ENCODE measurements at places on chromosomes 16 and 17.

- DNase-seq = no peak
Measured at GRCh38 chr16:79836144-79836543, 235.6 kb upstream of the MAF start.

- no peak for DNase-seq
Measured at GRCh38 chr17:4130715-4131114, 12.1 kb downstream of the ZZEF1 start.

- DNase-seq = no peak
Measured at GRCh38 chr16:75079346-75079926, 37.1 kb downstream of the LDHD start.

- peak; percentile 93 for DNase-seq
Measured at GRCh38 chr16:2468233-2468724, 2.8 kb upstream of the NTN3 start.

GRCh38 chr17:58161566-58161965 lies 5.2 kb upstream of the OR4D2 start:
- DNase-seq = no peak

GRCh38 chr17:35082073-35082657 lies 18.7 kb upstream of the RFFL start:
- peak; percentile 39 for DNase-seq

- no peak for DNase-seq
Measured at GRCh38 chr17:8140065-8141029, 11.9 kb downstream of the PER1 start.

GRCh38 chr17:7632492-7632894 lies 2.6 kb downstream of the SHBG start:
- peak; percentile 20 for DNase-seq

- DNase-seq = no peak
Measured at GRCh38 chr16:14628806-14629611, 1.1 kb downstream of the PARN start.

GRCh38 chr17:17080181-17080631 lies 37.9 kb downstream of the MPRIP start:
- no peak for DNase-seq

GRCh38 chr16:65889533-65889966 lies 476.9 kb upstream of the CDH5 start:
- no peak for DNase-seq

DNA sequence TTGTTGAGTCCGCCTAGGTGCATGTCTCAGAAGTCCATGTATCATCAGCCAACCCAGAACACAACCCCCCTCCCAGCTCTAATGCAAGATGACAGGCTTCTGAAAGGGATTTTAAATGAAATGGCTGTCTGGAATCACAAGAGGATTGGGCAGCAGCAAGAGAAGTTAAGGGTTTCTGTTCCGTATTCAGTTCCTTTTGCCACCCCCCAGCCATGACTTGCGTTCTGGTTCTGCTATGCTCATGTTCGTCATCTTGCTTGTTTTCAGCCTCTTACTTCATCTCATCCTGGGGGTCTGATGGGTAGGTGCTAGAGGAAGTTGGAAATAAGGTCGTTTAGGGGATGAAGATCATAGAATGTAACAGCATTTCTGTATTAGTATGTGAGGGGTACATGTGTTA lies 12.0 kb downstream of the MINK1 start:
- no peak for DNase-seq

GRCh38 chr17:42547001-42547461 lies 5.7 kb upstream of the HSD17B1 start:
- DNase-seq = no peak

DNA sequence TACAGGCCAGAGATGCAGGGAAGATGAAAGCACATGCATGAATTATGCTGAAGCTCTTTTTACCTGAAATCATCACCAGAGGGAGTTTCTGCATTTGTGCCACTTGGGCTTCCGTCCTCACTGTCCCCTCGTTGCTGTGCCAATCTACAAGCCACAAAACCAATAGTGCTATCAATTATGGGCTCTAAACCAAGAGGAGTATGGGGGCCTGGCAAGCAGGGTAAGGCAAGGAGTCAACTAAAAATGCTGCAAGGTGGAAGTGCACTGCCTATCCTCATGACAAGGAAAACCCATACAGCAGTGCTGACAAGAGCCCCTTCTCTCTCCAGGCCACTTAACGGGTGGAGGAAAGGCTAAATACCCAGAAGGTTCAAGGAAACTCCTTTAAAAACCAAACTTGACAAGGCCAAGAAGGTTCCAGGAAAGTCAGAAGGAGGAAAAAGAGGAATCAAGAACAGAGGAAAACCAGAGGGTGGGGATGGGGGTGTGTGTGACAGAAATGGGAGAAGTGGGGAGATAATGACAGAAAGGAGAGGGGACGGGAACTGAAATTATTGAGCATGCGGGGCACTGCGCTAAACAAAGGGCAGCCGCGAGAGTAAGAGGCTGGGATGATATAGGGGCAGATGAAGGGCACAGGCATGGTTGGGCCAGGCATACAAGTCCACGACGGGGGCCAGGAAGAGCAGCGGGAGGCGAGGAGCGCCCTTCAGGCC lies 674 bp downstream of the C17orf75 start:
- peak; percentile 19 for DNase-seq

GRCh38 chr17:2094891-2095535 lies 40.1 kb downstream of the HIC1 start:
- DNase-seq = peak; percentile 7

DNA sequence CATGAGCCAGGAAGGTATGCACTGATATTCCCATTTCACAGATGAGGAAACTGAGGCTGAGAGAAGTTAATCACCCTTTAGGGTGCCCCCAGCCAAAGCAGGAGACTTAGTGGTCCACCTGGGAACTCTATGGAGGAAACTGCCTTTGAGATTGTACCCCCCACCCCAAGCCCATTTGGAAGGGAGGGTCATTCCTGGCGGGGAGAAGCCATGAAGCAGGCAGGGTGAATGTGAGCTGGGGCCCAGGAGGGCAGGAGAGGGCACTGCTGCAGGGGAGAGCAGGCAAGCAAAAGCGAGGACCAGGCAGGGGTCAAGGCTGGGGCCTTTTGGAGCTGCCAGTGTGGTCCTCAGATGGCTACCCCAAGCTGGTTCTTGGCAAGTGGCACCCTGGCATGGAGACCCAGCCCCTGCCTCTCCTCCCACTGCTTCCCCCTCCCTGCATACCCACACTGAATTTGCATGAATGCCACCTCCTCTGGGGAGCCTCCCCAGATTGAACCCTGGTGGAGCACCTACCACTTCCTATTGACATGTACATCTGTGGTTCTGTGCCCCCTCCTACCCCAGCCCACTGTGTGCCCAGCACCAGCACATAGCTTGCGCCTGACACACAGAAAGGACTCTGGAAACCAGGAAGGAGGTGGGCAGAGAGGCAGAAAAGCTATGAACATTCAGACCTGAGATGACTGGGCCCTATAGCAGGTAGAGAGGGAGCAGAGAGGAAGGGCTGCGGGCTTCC lies 965 bp upstream of the TMC6 start:
- DNase-seq = no peak

GRCh38 chr17:43461185-43461584 lies 22.6 kb upstream of the DHX8 start:
- DNase-seq = no peak

DNA sequence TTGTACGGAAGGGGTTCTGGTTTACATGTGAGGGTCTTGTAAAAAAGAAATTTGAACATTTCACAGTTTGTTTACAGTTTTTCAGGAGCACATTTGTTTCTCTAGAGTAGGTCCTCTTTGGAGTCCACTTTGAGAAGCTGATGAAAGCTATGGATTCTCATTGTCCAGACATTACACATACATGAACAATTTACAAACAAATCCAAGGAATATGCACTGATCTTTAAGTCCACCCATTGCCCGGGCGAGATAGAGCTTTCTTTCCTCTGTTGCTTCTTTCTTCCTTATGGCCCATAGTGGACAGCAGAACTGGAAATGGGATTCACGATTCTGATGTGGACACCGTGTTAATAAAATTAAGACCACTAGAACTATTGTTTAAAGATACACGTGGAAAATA lies 1.9 kb downstream of the DCAF7 start:
- DNase-seq = no peak

- DNase-seq = no peak
Measured at GRCh38 chr17:10888858-10889257, 51.0 kb upstream of the PIRT start.

DNA sequence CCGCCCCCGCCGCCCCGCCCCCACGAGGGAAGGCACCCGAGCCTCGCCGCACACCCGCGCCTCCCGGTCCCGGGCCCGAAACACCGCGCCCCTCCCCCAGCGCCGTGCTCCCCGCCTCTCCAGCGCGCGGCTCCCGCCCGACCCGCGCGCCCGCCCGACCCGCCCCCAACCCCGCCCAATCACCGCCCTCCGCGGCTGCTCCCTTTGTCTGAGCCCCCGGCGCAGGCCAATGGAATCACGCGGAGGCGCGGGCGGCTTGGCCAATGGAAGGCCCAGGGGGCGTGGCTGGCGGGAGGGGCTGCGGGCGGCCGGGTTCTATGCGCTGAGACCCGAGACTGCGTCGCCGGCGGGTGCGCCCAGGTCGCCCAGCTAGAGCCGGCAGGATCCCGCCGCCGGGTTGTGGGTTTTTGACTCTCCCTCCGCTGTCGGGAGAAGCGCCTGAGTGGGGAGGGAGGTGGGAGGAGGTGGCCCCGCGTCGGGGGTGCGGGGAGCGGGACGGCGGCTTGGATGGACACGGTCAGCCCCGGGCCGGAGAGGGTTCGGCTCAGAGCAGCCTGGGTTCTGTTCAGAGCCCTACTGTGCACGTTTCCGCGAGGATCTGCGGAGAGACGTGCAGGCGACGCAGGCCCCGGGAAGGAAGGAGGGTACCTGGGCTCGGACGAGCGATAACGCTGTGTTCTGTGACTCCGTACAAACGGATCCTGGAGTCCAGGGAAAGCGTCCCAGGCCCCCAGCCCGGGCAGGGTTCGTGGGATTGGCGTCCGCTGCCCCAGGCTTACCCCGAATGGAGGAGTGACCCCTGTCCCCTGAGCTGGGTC lies 49.0 kb upstream of the BAHCC1 start:
- peak; percentile 96 for DNase-seq

DNA sequence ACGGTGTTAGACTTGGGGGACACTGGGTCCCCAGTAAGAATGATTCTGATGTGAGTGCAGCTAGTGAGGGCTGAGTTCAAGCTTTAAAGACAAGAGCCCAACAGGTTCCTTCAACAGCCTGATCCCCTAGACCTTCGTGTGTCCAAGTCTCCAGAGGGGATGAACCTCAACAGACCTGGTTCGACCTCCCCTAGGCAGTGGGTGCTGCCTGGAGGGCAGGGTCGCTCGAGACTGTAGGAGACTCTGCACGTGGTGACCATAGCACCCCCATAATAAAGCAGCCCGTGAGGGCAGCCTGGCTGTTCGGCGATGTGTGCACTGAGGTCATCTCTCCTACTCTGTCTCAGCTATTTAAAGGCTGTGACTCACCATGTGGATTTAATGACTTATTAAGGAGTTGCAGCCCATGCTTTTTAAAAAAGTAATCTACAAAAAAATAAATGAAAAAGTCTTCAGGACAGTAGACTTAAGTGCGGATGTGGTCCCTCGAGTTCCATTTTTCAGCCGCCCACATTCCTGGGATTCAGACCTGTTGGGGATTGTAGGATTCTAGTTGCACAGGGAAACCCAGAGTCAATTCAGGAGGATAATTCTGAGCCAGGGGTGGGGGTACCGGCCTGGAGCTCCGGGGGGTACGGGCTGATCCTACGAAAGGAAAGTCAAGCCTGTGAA lies 23.4 kb upstream of the METRNL start:
- DNase-seq = no peak

GRCh38 chr16:51409001-51409675 lies 258.1 kb upstream of the SALL1 start:
- no peak for DNase-seq

DNA sequence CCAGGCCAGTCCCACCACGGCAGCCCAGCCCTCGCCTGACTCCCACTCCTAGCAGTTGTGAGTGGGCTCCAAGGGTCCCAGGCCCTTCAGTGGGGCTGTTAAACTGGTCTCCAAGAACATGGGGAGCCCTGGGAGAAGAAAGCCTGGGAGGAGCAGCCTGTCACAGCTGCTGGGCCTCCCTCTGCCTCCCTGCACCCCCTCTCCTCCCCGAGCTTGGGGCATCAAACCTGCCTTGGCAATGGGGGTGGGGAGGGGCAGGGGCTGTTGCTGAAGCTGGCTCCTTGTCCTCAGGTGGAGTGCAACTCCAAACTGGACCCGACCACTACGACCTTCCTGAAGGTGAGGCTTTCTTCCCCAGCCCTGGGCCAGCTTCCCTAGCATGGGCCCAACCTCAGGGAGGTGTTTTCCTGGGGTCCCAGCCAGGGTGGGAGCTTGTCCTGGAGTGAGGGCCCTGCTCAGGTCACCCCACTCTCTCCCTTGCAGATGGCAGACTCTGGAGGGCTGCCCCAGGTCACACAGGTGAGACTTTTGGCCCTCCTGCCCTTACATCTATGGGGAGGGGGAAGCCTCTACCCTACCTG lies 6.6 kb upstream of the SETD6 start:
- DNase-seq = no peak

- DNase-seq = no peak
Measured at GRCh38 chr17:68389041-68389440, 68.3 kb downstream of the WIPI1 start.

GRCh38 chr17:81428948-81429774 lies 33.9 kb downstream of the BAHCC1 start:
- peak; percentile 19 for DNase-seq

Data from NCI-H526 (cell line).